ENCODE measurements at places on chromosomes 2 and 18. TPM values are rescaled to one million over a fixed set of nuclear protein-coding genes. Genes with fewer than 3 reads are reported as not detected.

Gene SIX3
- total RNA-seq, result not detected

Gene ACMSD
- total RNA-seq, result not detected

Gene TUBA3E
- not detected for total RNA-seq

Gene DSC1
- under 0.01 TPM for total RNA-seq

Gene MAP4K4
- 62.3 TPM for total RNA-seq

Gene PDCD1
- total RNA-seq, result 0.04 TPM

Gene HOXD4
- total RNA-seq, result 2.2 TPM

Gene TRIM54
- total RNA-seq, result 56.0 TPM

GRCh38 chr18:13381944-13382365 lies 163.4 kb downstream of the LDLRAD4 start:
- H3K4me3 ChIP-seq, result peak overlapping the region; percentile 3
- H3K4me1 ChIP-seq, result peaks cover 59% of the 10 kb centered on the region
- H3K27me3 ChIP-seq, result no peaks in the 10 kb centered on the region
- H3K36me3 ChIP-seq, result no peaks in the 10 kb centered on the region
- peak overlapping the region; percentile 95 for H3K27ac ChIP-seq

- H3K27me3 ChIP-seq, result no peaks in the 10 kb centered on the region
- H3K27ac ChIP-seq, result no peak overlapping the region
- no peak overlapping the region for H3K4me3 ChIP-seq
- peaks cover 6% of the 10 kb centered on the region for H3K4me1 ChIP-seq
Observed at GRCh38 chr2:3631161-3631850, 26.7 kb upstream of the ALLC start.

DNA sequence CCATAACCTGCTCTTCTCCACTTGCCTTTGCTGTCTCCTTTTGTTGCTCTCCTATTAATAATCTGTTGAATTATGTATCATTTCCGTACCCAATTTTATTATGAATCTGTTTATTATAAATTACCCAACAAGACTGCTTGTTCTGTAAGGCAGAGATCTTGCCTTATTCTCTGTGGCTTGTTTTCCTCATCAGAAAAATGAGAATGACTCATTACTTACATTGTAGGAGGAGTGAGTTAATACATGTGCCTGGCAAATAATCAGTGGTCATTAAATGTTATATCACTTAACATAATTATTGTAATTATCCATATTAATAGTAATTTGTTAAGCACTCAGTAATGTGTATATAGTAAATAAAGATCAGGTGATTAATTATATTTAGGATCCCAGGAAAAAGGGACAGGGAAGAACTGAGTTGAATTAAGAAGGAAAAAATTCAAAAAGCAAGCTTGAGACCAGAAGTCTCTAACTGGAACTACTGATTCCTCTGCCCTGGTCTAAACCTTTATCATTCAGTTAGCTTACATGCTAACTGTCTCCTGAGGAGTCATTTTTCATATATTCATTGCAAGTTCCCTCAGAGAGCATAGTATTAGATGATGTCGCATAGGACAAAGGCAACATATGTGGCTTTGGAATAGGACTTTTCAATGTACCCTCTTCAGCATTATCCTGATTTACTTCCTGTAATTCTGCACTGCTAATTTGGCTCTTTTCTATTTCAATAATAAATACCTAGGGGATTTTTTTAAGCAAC lies 335.7 kb downstream of the GALNT13 start:
- no peak overlapping the region for H3K27ac ChIP-seq
- H3K4me1 ChIP-seq, result no peaks in the 10 kb centered on the region
- no peaks in the 10 kb centered on the region for H3K36me3 ChIP-seq
- no peak for DNase-seq

DNA sequence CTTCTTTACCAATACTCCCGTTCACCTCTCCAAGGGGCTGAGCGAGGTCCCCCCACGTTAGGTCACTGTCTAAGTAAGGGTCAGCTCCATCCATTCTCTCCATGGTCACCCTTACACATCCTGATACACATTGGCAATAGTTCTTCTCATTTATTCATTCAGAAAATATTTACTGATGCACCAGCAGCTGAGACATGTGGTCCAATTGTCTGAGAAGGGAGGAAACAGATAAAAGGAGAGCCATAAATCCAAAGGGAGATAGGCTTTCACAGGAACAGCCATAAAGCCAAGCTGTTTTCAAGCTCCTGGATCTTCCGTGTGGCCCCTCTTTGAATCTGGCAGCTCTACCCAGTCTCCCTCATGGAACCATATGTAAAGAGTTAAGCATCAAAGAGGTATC lies 121.2 kb downstream of the TXNL1 start:
- no peak overlapping the region for H3K4me3 ChIP-seq
- DNase-seq, result peak; percentile 74
- H3K4me1 ChIP-seq, result no peaks in the 10 kb centered on the region
- no peaks in the 10 kb centered on the region for H3K36me3 ChIP-seq

DNA sequence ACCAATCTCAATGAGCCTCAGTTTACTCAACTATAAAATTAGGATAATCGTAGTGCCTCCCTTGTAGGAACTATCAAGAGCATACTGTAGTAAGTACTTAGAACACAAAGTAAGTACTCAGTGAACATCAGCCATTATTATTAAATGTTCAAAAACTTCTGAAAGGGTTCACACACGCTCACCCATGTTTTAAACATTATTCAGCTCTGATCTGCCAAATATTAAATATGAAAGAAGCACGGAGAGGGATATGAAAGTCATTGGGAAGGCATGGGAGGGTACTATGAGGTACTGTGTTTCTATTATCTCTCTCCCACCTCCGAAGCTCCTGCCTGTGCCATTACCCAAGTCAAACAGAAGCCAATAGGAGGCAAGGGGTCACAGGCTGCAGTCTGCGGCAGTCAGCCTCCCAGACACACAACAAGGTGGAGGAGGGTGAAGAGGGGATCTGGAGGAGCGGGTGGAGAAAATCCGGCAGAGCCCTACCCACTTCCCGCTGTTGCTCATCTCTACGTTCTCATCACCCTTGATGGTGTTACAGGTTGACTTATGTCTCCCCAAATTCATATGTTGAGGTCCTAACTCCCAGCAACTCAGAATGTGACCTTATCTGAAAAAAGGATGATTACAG lies 2.0 kb upstream of the TBC1D8 start:
- peaks cover 37% of the 10 kb centered on the region for H3K4me1 ChIP-seq
- no peak overlapping the region for H3K4me3 ChIP-seq
- no peak for DNase-seq
- peaks cover 6% of the 10 kb centered on the region for H3K27me3 ChIP-seq

- no peaks in the 10 kb centered on the region for H3K27me3 ChIP-seq
- no peak overlapping the region for H3K4me3 ChIP-seq
- no peaks in the 10 kb centered on the region for H3K36me3 ChIP-seq
- peaks cover 68% of the 10 kb centered on the region for H3K4me1 ChIP-seq
Observed at GRCh38 chr2:120759543-120760331, 24.1 kb downstream of the GLI2 start.

GRCh38 chr2:28133778-28134177 lies 243.2 kb downstream of the BABAM2 start:
- no peaks in the 10 kb centered on the region for H3K27me3 ChIP-seq
- no peak overlapping the region for H3K4me3 ChIP-seq
- H3K27ac ChIP-seq, result no peak overlapping the region
- H3K36me3 ChIP-seq, result no peaks in the 10 kb centered on the region
- no peak for DNase-seq

GRCh38 chr2:667332-667999 lies 9.7 kb downstream of the TMEM18 start:
- H3K36me3 ChIP-seq, result peaks cover 68% of the 10 kb centered on the region
- H3K27ac ChIP-seq, result no peak overlapping the region
- no peaks in the 10 kb centered on the region for H3K4me1 ChIP-seq
- no peak overlapping the region for H3K4me3 ChIP-seq
- no peaks in the 10 kb centered on the region for H3K27me3 ChIP-seq
- DNase-seq, result no peak

DNA sequence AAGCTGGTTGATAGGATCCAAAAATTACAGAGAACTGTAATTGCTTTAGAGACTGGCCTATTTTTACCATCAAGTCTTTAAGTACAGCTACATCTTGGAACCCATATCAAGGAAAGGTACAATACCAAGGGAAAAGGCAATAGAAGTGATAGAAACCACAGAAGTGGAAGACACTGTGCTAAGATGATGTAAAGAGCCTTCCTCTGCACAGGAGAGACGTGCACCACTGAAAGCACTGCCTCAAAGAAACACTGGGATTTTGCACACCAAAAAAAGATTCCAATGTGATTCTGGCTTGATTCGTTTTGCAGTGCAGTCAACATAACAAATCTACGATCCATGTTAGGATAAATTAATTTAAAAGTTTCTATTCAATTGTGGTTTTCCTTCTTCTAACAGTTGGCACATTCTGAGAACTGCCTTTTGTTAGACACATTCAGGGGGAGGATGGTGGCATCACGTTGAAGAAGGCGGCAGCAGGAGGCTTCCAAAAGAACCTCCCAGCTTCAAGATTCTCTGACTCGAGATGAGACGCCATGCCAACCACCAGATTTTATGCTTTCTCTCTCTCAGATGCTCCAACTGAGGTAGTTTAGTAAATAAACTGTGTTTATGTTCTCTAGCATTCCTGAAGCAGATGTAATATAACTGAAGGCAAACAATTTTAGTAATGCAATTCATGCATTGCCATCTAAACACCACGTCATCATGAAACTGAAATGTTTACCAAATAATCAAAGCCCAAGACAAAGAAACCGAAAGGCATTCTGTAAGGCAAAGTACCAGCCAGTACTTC lies 102.9 kb downstream of the BCL2 start:
- no peak for DNase-seq
- H3K27me3 ChIP-seq, result no peaks in the 10 kb centered on the region
- no peaks in the 10 kb centered on the region for H3K4me1 ChIP-seq
- no peak overlapping the region for H3K27ac ChIP-seq
- no peaks in the 10 kb centered on the region for H3K36me3 ChIP-seq

DNA sequence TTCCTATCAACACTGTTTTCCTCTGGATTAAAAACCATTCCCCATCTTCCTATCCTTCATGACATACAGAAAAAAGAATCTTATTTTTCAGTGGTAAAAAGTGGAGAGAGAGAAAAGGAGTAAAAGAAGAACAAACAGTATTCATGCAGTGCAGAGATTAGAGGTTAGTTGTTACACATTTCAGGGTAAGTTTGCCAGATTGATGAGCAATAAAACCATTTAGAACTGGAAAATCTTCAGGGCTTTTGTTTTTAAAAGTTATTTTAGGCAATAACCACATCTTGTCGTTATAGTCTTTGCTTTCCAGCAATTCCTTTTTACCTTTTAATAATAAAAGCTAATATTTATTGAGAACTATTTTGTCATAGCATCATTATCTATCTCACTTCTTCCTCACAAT lies 104.5 kb downstream of the GPD2 start:
- no peaks in the 10 kb centered on the region for H3K27me3 ChIP-seq
- no peaks in the 10 kb centered on the region for H3K4me1 ChIP-seq
- no peak overlapping the region for H3K27ac ChIP-seq
- DNase-seq, result no peak
- H3K4me3 ChIP-seq, result no peak overlapping the region

GRCh38 chr2:5365871-5366461 lies 326.2 kb upstream of the SOX11 start:
- no peak overlapping the region for H3K4me3 ChIP-seq
- H3K27me3 ChIP-seq, result no peaks in the 10 kb centered on the region
- H3K27ac ChIP-seq, result no peak overlapping the region

GRCh38 chr2:6369266-6369665 lies 496.4 kb downstream of the CMPK2 start:
- no peak for DNase-seq
- no peak overlapping the region for H3K27ac ChIP-seq
- no peak overlapping the region for H3K4me3 ChIP-seq
- H3K36me3 ChIP-seq, result no peaks in the 10 kb centered on the region

DNA sequence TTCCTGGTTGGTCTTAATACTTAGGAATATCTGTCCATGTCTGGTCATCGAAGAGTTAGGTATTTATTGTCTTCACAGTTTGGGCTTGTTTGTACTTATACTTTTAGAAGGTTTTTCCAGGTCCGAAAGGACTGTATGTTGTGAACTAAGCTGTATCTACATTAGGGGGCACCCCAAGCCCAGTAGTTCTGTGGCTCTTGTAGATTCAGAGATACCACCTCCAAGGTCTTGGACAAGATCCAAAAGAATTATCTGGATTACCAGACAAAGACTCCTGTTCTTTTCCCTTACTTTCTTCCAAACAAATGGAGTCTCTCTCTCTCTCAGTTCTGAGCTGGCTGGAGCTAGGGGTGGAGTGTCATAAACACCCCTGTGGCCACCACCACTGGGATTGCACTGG lies 328.7 kb downstream of the ZNF804A start:
- no peaks in the 10 kb centered on the region for H3K4me1 ChIP-seq
- no peak overlapping the region for H3K4me3 ChIP-seq
- H3K36me3 ChIP-seq, result no peaks in the 10 kb centered on the region
- H3K27me3 ChIP-seq, result no peaks in the 10 kb centered on the region
- H3K27ac ChIP-seq, result no peak overlapping the region

GRCh38 chr2:106890606-106891005 lies 4.6 kb upstream of the ST6GAL2 start:
- H3K36me3 ChIP-seq, result no peaks in the 10 kb centered on the region
- no peak overlapping the region for H3K4me3 ChIP-seq
- H3K27ac ChIP-seq, result no peak overlapping the region
- peaks cover 11% of the 10 kb centered on the region for H3K4me1 ChIP-seq

- H3K4me3 ChIP-seq, result no peak overlapping the region
- no peak for DNase-seq
- no peak overlapping the region for H3K27ac ChIP-seq
- H3K4me1 ChIP-seq, result no peaks in the 10 kb centered on the region
Observed at GRCh38 chr2:30732376-30732775, 74.9 kb downstream of the CAPN13 start.
